ENCODE measurements at places on chromosomes 2 and 18.

- no peak for DNase-seq
These were observed 349.9 kb downstream of the THSD7B start for GRCh38 chr2:137115081-137115794.

- no peak for DNase-seq
These were observed 1072.1 kb upstream of the FANCL start for GRCh38 chr2:59312967-59313940.

DNA sequence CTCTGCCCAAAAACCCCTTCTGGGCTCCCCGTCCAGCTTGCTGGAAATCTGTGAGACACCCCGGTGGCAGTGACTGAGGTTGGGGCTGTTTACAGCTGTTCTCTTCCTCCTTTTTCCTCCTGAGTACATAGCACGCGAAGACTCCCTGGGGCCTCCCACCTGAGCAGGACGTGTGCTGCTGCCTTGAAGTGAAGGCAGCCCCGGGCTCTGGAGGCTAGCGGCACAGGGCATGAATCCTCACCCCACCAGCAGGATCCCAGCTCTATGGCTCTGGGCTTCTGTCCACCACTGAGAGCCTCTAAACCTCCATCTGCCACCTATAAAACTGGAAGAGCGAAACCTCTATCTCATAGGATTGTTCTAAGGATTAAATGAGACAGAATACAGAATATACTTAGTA is 182.5 kb downstream of the TMEM163 start:
- DNase-seq: peak; percentile 36

- no peak for DNase-seq
These were observed 89.6 kb downstream of the KYNU start for GRCh38 chr2:142967060-142967459.

GRCh38 chr2:73177645-73178255 is 24.6 kb upstream of the NOTO start:
- no peak for DNase-seq

- peak; percentile 13 for DNase-seq
These were observed 1322.0 kb downstream of the LRP1B start for GRCh38 chr2:140808820-140809219.

DNA sequence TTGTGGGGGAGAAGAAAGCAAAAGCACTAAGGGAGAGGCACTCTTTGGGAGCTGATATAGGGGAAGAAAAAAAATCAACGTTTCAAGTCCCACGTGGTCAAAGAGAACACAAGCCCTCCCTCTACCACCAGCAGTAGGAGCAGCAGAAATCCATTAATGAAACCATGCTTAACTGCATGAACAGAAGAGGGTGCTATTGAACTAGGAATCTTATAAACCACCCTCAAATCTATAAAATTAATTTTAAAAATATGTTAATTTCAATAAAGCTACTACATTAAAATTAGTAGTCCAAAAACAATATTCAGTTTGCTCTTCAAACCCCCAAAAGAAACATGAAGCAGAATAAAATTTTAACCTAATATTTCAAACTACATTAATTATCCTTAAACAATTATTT is 147.8 kb downstream of the TMEM18 start:
- peak; percentile 59 for DNase-seq

DNA sequence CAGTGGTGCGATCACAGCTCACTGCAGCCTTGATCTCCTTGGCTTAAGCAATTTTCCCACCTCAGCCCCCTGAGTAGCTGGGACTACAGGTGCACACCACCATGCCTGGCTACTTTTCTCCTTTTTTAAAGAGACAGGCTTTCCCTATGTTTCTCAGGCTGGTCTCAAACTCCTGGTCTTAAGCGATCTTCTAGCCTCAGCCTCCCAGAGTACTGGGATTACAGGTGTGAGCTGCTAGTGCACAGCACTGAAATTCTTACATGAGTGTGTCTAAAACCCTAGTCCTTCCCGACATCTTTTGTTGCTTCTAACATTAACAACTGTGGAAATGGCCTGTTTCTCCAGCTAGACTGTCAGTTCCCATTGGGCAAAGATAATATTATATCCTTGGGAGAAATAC is 2.9 kb downstream of the UGP2 start:
- no peak for DNase-seq

DNA sequence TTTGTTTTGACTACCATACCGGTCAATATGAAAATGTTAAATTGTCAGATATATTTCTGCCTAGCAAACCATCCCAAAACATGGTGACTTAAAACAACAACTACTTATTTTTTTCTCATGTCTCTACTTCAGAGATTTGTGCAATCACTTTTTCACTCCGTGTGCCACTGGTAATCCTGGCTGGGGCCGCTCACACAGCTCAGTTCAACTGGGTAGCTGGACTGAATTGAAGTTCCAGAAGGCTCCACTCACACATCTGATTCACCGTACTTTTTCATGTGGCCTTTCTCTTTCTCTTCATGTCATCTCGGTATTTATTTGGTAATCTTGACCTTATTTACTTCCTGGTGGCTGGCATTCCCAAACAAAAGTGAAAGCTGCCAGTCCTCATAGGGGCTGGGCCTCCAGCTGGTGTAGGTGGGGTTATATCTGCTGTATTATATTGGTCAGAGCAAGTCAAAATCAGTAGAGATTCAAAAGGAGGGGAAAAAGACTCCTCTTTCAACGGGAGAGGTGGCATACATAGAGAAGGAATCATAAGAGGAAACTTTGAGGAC is 513.9 kb upstream of the NXPH2 start:
- no peak for DNase-seq

DNA sequence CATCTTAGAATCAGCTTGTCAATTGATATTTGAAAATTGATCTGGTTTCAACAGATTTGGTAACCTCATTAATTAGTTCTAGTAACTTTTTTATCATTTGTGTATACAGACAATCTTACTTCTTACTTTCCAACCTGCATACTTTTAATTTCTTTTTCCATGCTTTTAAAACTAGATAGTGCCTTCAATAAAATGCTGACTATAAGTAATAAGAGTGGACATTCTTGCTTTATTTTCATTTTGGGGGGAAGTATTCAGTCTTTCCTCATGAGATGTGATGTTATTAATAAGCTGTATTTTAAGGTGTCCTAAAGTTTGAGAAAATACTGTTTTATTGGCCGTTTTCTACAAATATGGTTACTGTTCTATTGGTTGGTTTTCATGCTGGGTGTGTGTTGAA is 109.1 kb downstream of the KCNH7 start:
- DNase-seq: no peak

DNA sequence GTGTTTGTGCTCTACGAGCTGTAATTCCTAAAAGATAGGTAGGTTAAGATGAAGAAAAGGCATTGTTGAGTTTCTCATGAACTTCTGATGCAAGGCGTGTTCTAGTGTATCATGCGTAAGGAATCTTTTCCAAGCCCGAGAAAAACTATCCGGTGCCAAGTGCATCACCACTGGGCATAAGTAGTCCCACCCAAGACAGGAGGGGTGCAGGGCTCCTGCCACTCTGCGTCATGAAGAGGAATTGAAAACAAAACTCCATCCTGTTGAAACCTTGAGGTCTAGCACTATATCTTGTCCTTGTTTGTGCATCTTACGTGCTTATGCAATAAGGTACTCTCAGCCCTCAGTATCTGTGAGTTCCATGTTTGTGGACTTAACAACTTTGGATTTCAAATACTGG is 45.7 kb downstream of the RAB31 start:
- no peak for DNase-seq

- DNase-seq: no peak
These were observed 24.9 kb upstream of the RAB10 start for GRCh38 chr2:26008851-26009566.

GRCh38 chr2:27042985-27043634 is 8.4 kb upstream of the AGBL5 start:
- DNase-seq: no peak

DNA sequence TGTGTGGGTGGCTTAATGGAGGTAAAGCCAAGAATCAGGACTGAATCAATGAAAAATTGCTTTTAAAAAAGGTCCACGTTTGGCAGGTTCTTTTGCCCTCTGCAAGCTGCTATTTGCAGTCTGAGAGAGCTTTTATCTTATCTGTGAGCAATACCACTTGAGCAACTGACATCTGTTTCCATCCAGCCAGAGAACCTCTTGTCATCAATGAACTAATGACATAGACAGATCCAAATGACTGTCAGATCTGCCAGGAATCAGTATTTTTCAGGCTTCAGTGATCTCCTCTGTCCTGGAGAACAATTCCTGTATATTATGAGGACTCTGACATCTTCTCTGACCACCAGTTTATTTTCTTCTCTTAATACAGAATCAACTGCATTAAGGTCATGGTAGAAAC is 608.1 kb downstream of the LRP1B start:
- no peak for DNase-seq

DNA sequence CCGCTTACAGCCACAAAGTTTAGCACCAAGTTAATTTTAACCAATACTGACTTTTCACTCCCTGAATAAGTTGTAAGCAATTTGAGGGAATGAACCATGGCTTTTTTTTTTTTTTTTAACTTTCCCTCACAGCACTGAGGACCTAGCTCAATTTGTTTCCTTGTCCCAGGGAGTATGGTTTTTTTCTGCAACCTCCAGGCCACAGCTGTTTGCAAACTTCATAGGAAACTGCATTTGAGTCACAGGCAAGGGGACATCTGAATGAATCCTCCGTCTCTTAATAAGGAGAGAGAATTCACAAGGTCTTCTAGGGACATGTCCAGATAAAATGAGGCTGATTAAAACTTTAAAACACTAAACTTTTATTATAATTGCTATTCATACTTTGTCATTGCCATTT is 181.5 kb downstream of the GFPT1 start:
- no peak for DNase-seq

DNA sequence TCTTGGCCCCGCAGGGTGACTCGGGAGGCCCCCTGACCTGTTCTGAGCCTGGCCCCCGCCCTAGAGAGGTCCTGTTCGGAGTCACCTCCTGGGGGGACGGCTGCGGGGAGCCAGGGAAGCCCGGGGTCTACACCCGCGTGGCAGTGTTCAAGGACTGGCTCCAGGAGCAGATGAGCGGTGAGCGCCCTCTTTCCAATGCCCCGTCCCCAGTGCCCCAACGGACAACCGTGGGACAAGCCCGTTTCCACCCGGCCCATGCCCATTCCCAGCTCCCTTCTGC is 2.6 kb upstream of the CHRND start:
- no peak for DNase-seq

- DNase-seq: peak; percentile 85
These were observed 7.5 kb downstream of the SERTAD2 start for GRCh38 chr2:64646007-64646880.

DNA sequence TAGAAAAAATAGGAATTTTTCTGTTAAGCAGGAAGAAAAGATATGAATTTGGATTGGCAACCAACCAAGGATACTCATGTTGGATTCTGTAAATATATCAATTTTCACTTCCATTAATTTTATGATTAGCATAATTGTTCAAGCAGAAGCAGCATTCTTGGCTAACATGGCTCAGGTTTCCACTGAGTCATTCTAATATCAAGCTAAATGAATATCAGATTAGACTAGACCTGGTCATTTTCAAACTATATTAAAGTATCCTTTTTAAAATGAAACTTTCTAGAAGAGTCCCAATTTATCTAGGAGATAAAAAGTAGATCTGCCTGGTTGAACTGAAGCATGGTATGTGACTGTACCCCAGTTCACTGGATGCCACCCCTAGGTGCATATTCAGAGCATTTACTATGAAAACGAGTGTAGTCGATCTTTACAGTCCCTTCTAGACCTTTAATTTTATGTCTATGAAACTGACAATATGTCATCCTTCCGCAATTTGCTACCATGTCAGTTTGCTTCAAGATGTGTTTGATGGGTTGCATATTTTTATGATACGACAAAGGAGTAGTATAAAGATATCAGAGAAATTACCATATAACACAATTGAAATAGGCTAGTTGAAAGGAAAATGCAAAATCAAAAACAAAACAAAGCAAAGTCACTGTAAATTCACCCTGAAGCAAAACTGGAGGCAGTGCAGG is 704.9 kb downstream of the ERBB4 start:
- no peak for DNase-seq

GRCh38 chr2:47483191-47483590 is 80.2 kb downstream of the MSH2 start:
- DNase-seq: peak; percentile 86

DNA sequence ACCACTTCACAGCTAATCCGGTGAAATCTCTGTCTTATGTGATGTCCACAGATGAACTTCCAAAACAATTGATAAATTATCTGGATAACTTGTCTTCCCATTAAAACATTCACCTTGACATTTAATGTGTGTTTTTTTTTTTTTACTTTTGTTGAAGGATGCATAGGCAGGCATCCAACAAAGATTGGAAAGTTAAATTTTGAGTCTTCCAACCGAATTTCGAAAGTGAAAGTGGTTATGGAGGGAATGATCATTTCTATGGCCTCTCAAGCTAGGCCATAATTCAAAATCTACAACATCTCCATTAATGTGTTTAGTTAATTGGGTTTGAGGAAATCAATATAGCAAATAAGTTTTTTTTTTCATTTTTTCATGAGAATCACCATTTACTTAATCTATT is 1495.5 kb upstream of the ACVR2A start:
- DNase-seq: no peak

- no peak for DNase-seq
These were observed 249.6 kb downstream of the MTX2 start for GRCh38 chr2:176518823-176519222.

DNA sequence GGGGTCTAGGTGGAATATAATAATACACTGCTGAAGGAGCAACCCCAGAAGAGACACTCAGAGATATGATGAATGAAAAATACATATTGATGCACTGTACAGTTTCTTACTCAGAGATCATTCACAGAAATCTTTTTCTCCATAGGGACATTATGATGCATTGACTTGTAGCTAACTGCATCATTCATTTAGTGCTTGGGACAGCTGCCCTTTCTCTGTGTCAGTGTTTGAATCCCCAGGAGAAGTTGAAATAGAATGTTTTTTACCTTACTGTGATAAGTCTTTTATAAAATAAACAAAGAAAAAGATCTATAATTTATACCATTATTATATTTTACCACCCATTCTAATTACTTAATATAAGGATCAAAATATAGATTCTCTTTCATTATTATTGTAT is 91.7 kb upstream of the DSEL start:
- DNase-seq: no peak
